ENCODE measurements at places on chromosomes 4 and X.

DNA sequence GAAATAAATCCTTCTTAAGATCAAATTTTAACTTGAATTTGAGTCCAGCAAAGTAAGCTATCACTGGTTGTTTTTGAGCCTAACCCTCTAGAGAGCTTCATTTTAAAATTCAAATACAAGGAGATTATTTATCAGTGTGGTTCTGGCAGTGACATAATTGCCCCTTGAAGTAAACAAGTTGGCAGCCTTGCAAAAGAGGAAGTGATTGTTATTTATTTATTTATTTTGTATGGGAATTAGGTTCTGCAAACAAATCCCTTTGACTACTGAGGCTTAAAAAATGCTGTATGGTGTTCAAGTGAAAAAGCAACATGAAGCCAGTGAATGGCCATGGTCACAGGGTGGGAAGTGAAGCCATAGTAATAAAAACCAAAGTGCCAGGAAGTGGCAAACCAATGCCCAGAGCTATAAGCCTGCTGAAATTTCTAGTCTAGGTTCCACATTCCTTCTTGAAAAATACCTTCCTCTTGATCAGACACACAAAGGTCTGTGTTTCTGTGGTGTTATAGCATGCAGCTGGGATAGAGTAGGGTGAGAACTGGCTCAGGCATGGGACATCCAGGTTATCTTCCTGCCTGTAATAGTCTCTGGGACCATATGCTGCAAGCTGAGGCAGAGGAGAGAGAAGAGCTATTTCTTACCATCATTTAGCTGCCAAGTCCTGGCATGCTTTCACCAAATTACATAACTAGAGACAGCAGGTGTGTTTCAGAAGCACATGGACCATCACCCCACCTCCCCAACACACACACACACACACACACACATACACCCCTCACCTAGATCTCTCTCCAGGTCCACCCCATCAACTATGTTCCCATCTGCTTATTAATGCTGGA is 47.1 kb upstream of the TSPAN7 start:
- no peak for DNase-seq

GRCh38 chrX:35858361-35858760 is 60.2 kb downstream of the MAGEB16 start:
- no peak for DNase-seq

GRCh38 chr4:170388255-170388654 is 298.5 kb upstream of the AADAT start:
- no peak for DNase-seq

DNA sequence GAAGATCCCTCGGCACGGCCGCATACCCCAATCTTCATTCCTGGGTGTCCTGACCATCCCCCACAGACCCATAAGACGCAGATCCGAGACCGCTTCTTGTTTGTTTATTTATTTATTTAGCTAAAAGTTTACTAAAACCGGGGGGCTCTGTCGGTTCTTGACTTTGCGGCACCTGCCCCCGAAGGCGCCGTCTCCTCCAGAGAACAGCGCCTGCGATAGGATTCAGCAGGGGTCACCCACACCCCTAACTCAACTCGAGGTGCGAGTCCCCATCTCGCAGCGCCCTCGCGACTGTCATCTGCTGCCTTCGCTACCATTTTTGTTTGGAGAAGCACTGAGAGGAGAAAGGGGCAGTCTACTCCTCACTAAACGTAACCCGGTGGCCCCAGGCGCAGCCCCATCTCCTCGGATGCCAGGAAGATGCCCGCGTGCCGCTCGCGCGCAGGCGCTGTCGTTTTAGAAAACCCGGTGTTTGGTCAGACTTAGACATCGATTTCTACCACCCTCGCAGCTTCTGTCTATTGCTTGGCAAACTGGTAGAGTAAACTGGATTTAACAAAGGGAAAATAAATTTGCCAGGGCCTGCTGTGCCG is 18.9 kb upstream of the GPR101 start:
- DNase-seq, result no peak

- DNase-seq, result no peak
Measured at GRCh38 chrX:154540897-154541535, 5.6 kb downstream of the G6PD start.

All from posterior vena cava (tissue), 2 donors.